ENCODE measurements at places on chromosomes 7 and 10. TPM values are rescaled to one million over a fixed set of nuclear protein-coding genes. Genes with fewer than 3 reads are reported as not detected.

GRCh38 chr10:65968871-65969270 lies 957.0 kb upstream of the LRRTM3 start:
- no peak for DNase-seq

GRCh38 chr7:104984585-104985258 lies 29.3 kb upstream of the KMT2E start:
- DNase-seq: no peak

DNA sequence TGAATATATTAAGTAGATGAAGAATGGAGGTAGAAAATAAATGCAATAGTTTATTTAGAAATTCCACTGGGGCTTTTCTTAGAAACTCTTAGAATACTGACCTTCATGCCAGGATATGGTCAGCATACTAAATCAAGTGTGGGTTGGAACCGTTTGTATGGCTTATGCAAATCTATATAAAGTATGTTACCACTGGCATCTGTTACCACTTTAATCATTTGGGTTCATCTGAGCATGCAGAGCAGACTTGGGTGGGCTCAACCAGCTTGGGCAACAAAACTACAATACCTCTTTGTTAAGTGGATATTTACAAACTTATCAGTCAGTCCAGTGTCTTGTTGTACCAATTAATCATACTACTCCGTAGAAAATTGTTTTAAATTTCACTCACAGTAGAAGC lies 125.8 kb downstream of the CRPPA start:
- DNase-seq: no peak

- no peak for DNase-seq
Measured at GRCh38 chr10:110699859-110700468, 55.8 kb downstream of the RBM20 start.

DNA sequence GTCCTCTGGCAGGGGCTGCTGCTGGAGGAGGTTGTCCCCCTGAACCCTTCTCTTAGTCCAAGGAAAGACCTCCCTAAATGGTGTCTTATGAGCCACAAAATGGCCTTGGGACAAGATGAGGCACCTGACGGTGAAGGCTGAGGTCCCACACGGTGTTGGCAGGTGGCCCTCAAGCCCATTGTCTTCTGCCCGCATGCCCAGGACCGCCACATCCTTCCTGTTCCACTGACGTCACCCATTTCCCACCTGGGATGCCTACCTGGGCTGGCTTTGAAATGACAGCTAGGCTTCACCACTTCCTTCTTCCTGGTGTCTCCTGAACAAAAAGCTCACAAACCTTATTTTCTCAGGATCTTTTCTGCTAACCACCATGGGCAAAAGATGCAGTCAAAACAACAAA lies 2.1 kb upstream of the DMBT1 start:
- no peak for DNase-seq

- DNase-seq: no peak
Measured at GRCh38 chr7:106071999-106072714, 40.0 kb downstream of the SYPL1 start.

DNA sequence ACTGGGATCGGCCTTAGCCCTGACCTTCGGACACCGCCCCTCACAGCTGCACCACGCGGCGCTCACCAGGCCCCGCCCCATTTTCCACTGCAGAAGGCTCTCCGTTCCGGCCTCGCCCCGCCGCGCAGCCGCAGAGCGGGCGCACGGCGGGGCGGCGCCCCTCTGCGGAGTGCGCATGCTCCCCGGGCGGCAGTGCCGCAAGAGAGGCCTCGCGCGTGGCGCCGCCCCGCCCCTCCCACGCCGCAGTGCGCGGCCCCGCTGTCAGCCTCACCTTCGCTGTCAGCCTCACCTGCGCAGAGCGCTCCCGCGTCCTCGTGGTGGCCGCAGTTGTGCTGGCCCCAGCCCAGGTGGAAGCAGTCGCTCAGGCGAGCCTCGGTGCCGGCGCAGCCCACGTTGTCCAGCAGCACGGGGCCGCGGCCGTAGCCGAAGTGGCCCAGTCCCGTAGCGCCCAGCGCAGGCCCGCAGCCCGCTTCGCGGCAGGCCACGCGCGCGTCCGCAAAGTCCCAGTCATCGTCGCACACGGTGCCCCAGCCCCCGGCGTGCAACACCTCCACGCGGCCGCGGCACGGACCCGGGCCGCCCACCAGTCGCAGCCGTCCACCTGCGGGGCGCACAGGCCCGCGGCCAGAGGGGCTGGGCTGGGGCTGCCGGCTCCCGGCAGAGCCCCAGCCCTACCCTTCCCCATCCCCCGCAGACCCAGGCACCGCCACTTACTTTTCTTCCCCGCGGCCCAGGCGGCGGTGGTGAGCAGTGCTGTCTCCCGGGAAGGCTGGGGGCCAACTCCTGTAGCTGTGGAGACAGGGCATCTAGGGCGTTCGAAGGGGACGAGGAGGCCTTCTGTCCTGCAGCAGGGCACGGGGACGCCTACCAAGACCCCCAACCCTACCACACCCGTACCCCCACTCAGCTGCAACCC lies 16.1 kb downstream of the SSC4D start:
- DNase-seq: peak; percentile 98

- DNase-seq: no peak
Measured at GRCh38 chr7:134368851-134369544, 52.3 kb upstream of the SLC35B4 start.

GRCh38 chr10:58003945-58004344 lies 263.7 kb downstream of the IPMK start:
- no peak for DNase-seq

GRCh38 chr7:12320241-12320986 lies 83.3 kb downstream of the VWDE start:
- DNase-seq: no peak

GRCh38 chr10:53536322-53536721 lies 763.7 kb upstream of the MBL2 start:
- DNase-seq: no peak

DNA sequence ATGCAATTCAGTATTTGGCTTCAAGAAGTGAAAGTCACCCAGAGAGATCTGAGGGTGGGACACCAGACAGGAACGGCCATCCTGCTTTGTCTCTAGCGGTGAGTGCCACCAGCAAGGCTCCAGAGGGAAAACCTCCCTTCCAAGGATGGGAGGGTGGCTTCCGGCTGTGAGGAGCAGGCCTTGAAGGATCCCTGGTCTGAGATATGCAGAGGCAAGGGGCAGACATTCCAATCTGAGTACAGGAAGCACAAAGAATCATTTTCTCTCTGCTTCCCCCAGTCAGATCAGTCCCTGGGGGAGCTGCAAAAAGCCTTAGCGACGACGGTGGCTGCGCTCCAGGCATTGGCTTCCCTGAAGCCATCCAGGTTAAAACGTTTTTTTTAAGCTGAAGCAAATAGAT lies 167.4 kb downstream of the TEX36 start:
- DNase-seq: no peak

GRCh38 chr10:73841526-73842285 lies 30.3 kb upstream of the NDST2 start:
- DNase-seq: no peak

- no peak for DNase-seq
Measured at GRCh38 chr10:86592413-86592812, 61.9 kb upstream of the OPN4 start.

GRCh38 chr10:23197416-23197861 lies 5.3 kb downstream of the PTF1A start:
- no peak for DNase-seq

- DNase-seq: peak; percentile 87
Measured at GRCh38 chr10:944034-944831, 12.7 kb upstream of the LARP4B start.

DNA sequence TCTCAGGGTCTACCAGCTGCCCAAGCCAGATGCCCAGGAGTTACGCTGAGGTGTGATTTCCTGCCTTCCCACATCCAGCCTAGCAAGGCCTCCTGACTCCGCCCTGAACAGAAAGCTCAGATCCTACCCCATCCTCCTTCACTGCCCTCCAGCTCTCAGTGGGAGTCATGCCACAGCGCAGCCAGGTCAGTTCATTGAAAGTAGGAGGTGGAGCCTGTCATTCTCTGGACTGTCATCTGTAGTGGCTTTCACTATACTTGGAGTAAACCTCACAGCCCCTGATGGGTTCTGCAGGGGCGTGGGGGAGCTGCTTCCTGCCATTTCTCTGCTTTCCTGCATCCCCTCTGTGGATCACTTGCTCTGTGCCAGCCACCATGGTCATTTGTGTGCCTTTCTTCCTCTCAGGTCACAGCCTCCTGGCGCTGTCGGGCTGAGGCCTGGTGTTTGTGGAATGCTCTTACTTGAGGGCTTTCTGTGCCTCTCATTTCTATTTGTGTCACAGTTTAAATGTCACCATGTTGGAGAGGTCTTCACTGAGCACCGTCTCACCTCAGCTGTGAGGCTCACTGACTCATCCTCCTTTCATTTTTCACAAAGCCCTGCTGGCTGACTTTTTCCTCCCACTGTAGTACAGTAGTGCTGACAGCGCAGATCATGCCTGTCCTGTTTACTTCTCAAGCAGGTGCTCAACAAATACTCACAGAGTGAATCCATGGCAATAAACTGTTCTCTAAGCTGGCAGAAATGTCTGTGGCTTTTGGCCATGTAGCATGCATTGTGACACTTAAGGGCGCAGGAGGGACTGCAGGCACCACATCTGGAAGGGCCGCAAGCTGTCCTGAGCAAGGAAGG lies 61.0 kb upstream of the TMEM248 start:
- no peak for DNase-seq

DNA sequence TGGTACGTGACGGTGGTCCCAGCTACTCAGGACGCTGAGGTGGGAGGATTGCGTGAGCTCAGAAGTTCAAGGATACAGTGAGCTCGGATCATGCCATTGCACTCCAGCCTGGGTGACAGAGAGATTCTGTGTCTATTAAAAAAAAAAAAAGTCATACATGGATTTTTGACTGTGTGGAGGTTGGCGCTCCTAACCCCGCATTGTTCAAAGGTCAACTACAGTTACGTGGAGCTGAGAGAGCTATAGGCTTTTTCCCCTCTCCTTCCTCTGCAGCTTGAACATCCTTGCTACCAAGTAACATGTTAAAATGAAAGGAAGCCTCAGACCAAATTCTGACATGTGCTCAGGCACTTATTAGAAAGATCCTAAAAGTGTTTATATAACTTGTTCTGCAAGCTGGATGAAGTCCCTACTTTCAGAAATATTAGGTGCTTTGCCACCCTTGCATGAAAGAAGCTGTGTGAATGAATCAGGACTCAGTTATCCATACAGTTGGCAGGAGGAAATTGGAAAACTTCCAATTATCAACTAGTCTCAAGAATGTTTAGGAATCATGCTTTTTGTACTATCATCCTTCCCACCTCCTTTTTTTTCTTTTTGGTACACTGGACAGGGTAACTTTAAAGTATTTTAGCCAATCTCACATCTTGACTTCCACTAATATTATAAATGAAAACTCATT lies 12.5 kb upstream of the ST7 start:
- no peak for DNase-seq

DNA sequence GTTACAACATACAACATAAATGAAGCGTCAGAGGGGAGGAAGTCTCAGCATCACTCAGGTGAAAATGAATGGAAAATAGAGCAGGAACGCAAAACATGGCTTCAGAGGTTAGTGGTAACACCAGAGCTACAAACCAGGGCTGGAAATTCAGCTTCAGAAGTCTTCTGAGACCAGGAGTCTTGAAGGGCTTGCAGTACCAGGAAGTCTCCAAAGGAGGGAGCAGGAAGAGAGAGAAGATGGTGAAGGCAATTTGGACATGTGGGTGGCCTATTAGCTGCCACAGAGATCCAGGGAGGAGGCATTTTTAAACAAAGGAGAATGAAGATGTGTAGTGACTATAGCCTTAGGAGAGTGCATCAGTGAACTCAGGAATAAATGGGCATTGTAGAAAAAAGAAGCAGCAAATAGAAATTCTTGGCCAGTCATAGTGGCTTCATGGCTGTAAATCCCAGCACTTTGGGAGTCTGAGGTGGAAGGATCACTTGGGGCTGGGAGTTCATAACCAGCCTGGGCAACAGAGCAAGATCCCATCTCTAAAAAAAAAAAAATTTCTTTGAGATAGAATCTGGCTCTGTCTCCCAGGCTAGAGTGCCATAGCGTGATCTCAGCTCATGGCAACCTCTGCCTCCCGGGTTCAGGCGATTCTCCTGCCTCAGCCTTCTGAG lies 9.3 kb upstream of the TET1 start:
- DNase-seq: no peak

Gene FZD8
- 17.8 TPM for total RNA-seq

Gene CYP3A4
- not detected for total RNA-seq

Gene PRXL2A
- 162 TPM for total RNA-seq

Gene TAS2R5
- 0.72 TPM for total RNA-seq

Gene SRPK2
- total RNA-seq: 32.4 TPM

Gene NFKB2
- total RNA-seq: 16.4 TPM

Gene AMPH
- total RNA-seq: 1.3 TPM

Gene GIMAP6
- 23.4 TPM for total RNA-seq

Gene COBL
- 45.9 TPM for total RNA-seq

Gene POU6F2
- total RNA-seq: 2.9 TPM

Gene OR2A12
- not detected for total RNA-seq

Gene NOLC1
- 30.1 TPM for total RNA-seq

All from right cardiac atrium (tissue), 5 donors.